Kidney epithelial cell (primary cell): ENCODE measurements at places on chromosomes 13 and 19. TPM values are rescaled to one million over a fixed set of nuclear protein-coding genes. Genes with fewer than 3 reads are reported as not detected.

Gene LGALS14
- not detected in 2 replicates for total RNA-seq

Gene PTGER1
- total RNA-seq: 5.5 and 6.9 TPM in 2 replicates

Gene AMER2
- 0.04 and 0.27 TPM in 2 replicates for total RNA-seq

Gene POU2F2
- total RNA-seq: 1.4 and 2.3 TPM in 2 replicates

Gene SHISA7
- not detected in 2 replicates for total RNA-seq

Gene RAB20
- 3.4 and 7.4 TPM in 2 replicates for total RNA-seq

Gene ADM5
- 1.0 TPM in 2 replicates for total RNA-seq

Gene CACNA1A
- 0.29 and 0.41 TPM in 2 replicates for total RNA-seq
